ENCODE measurements at places on chromosomes 3 and 15.
A peak's percentile ranks its signal among the peaks of the same experiment; 100 is the strongest.

GRCh38 chr3:71689291-71689690 is 35.9 kb downstream of the EIF4E3 start:
- no peak for DNase-seq

DNA sequence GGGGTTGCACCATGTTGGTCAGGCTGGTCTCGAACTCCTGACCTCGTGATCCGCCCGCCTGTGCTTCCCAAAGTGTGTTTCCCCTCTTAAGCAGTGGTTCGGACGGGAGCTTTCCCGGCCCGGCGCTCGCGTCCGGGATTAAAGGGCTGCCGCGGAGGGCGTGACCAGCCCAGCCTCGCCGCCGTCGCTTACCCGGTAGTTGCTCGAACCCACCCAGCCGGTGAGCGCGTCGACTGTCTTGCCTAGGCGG is 513 bp downstream of the CLASP2 start:
- peak; percentile 75 for DNase-seq

DNA sequence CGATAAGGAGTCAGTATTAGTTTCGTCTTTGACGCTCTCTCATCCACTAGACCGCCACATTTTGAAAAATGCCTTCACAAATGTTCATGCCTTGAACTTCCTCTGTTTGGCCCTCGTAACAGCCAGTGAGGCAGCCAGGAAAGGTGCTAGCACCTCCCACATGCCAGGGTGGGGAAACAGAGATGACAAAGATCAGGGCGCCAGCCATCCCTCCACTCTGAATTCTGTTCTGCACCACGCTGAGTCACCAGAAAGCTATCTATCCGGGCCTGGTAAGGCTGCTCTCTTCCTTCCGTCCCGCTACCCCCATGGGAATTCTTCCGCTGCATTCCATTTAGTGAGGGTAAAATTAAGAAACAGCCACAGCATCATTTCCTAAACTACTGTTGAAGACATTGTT is 31.3 kb upstream of the BCL2L10 start:
- no peak for DNase-seq

GRCh38 chr3:104939196-104939595 is 427.5 kb upstream of the ALCAM start:
- DNase-seq, result no peak

DNA sequence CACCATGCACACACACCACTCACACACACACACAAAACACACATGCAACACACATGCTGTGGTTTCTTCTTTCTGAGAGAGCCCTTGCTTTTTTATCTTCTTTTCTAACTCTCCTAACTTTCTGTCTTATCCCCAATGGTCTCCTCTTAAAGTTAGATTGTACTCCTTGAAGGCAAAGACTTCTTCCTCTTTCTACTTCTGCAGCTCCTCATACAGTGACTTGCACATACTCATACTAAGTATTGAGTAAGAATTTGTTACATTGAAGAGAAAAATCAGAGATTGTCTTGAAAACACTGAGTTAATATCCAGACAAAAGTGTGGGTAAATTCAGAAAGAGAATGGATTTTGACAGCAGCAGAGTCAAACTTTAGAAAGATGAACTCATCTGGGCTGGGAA is 64.4 kb downstream of the GTPBP8 start:
- DNase-seq, result no peak

DNA sequence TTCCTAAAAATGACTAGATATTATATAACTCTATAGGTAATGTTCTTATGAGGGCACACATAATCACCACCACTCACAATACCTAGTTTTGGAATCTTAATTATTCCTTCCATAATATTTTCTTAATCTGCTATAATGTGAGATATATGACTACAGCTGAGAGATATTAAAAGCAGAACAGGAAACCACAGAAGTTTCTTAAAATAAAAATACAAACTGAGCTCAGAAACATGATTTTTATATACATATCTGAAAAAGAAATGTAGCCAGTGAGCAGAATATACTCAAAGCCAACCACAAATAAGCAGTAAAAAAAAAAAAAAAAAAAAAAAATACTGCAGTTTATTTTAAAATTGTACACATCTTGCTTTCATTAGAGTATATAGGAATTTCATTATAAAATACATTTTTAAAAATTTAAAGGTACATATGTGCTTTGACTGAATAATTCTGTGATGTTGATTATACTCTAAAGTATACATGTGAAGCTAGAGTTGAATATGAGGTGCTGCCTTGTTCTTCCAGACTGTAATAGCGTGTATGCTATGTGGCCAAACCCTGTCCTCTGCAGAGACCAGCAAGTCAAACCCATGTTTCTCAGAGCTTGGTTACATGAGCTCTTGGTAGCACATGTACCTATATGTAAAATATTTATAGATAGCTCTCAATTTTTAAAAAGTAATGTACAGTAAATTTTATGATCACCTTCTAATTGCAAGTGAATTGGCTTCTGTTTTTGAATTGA is 175.0 kb downstream of the UBE2E2 start:
- DNase-seq, result no peak

DNA sequence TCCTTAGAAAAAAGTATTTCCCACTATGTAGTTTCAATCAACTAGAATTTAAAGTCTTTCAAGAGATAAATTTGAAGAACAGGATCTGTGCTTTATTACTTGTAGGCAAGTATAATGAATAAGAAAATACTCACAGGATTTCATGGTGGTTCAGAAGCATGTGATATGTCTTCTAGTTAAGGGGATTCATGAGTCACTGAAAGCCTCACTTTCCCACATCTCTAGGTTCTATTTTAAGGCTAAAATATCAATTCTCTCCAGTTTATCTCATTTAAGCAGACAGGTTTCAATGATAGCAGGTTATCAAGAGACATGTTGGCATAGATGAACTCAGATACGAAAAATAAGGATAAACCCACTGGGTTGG is 437.8 kb upstream of the BCHE start:
- DNase-seq, result no peak

- DNase-seq, result peak; percentile 81
These were observed 216.4 kb downstream of the MEIS2 start for GRCh38 chr15:36883713-36884517.

GRCh38 chr15:56320316-56320715 is 44.9 kb upstream of the TEX9 start:
- DNase-seq, result no peak

- DNase-seq, result no peak
These were observed 29.5 kb upstream of the TSEN2 start for GRCh38 chr3:12454816-12455121.

GRCh38 chr3:149153402-149153801 is 24.0 kb downstream of the HPS3 start:
- DNase-seq, result no peak

DNA sequence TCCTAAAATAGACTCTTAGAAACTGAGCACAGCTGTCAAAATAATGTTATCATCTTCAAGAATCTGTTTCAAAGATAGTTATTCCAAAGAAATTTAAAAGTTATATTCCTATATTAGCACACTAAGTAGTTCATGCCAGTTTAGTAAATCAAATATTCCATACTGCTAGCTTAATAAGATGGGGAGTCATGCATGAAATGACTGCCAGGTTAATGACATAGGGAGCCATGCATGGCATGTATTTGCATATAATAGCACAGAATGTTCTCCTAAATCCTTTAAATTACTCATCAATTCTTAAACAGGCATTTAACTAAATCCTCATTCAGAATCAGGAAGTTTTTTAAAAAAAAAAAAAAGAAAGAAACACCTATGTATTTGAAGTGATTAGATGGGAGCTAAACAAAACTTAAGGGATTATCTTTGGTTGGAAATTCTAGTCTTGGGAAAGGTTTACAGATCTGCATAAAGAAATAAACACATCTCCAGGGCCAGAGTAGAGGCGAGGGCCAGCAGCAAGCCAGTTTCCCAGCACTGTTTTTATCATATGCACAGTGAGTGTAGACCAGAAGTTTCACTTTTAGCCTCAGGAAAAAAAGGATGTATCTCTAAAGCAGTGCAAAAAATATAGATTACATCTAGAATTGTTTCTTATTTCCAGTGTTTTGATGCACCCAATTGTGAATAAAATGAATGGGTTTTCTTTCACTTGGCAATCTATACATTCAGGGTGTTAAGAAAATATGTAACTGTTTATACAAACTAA is 366.4 kb upstream of the AGTR1 start:
- DNase-seq, result no peak

GRCh38 chr3:13607821-13608597 is 59.1 kb downstream of the FBLN2 start:
- no peak for DNase-seq

DNA sequence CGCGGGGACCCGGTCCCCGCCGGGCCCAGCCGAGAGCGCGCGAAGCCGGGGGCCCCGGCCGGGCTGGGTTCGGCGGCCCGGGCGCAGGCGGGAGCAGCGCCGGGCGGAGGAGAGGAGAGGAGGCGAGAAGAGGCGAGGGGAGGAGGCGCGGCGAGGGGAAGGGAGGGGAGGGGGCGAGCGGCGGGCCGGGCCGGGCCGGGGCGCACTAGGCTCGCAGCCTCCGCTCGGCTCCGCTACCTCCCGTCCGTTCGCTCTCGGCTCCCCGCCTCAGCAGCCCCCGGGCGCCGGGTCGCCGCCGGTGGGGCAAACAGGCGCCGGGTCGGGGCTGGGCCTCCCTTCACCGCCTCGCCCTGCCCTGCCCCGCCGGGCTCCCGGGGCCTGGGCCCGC is 351 bp downstream of the INSYN1 start:
- DNase-seq, result no peak

DNA sequence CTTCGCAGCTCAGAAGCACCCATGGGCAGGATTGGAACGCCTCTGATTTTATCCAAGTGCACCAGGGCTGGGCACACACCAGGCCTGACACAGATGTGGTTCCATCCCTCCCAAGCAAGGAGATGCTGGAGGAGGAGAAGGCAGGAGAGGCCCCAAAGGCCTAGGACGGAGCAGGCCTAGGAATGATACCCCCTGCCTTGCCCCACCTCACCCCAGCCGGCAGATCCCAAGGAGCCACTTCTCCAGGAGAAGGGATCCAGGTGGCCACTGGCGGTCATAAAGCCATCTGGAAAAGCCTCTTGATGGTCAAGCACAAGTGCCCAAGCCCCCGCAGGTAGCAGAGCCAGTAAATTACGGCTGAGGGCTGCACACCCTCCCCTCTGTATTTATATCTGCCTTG is 211.8 kb downstream of the TBC1D2B start:
- DNase-seq, result no peak

GRCh38 chr15:40506964-40507571 is 36.3 kb downstream of the CHST14 start:
- peak; percentile 77 for DNase-seq

- no peak for DNase-seq
These were observed 12.5 kb downstream of the ARPP21 start for GRCh38 chr3:35651851-35652250.

DNA sequence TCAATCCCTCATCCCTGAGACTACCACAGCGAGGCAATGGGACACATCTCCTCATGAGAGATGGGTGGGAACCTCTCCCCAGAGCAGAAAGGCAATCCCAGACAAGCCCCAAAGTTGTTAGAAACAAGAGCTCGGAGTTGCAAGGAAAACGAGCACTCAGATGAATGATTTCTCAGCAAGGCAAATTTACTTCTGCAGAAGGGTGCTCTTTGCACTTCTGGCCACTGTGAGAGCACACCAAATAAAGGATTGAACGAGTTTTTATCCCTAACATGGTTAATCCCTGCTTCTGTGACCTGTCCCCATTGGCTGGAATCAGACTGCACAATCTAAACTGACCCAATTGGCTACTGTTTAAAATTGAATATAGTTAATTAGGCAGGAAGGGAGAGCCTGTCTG is 339.1 kb upstream of the POU1F1 start:
- no peak for DNase-seq

- no peak for DNase-seq
These were observed 21.8 kb downstream of the MAP2K5 start for GRCh38 chr15:67564021-67564967.

- no peak for DNase-seq
These were observed 314 bp upstream of the TMED3 start for GRCh38 chr15:79310612-79310984.

DNA sequence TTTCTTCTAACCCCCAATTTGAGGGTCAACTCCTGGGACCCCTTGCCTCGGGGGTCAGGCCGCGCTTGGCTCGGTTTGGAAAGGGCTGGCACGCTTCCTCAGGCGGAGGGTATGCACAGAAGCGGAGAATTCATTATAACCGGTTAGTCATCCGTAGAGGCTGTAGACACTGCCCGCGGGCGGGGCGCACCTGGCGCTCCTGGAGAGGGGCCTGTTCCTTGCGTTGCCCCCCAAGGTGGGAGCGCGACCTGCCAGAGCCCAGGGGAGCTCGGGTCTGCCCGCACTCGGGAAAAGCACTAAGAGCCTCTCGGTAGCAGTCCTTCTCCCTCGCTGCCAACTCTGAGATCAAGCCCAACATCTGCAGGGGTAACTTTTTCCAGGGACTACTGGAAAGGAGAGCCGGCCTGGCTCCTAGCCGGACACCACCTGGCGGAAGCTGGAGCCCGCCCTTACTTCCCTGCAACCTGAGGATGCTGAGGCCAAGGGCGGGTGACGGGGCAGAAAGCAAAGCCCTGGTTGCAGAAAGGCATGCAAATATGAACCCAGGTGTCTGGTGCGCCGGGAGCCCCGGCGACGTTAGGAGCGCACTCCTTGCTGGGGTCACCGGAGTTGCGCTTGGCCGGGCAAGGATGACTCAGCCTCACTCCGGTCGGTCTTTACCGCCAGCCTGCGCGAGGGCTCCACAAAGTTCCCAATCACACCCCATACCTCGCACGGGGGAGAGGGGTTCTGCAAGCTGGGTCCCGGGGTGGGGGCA is 1.5 kb upstream of the CACNA2D3 start:
- DNase-seq, result no peak

DNA sequence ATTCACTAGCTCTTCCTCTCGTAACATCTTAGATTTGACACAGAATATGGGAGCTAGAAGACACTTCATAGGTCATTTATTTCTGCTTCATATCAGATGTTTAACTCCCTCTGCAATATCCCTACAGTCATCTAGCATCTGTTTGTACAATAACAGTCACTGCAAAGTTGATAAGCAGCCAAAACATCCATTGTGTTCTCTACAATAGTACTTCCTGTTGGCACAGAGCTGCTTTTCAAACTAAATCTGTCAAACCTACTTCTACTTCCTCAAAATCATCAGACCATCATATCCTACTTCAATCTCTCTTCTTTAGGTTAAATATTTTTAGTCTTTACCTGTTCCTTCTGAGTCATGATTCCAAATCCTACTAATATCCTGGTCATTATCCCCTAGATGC is 233.2 kb downstream of the FGF12 start:
- DNase-seq, result no peak

- no peak for DNase-seq
These were observed 6.5 kb downstream of the CHST13 start for GRCh38 chr3:126530171-126531050.

DNA sequence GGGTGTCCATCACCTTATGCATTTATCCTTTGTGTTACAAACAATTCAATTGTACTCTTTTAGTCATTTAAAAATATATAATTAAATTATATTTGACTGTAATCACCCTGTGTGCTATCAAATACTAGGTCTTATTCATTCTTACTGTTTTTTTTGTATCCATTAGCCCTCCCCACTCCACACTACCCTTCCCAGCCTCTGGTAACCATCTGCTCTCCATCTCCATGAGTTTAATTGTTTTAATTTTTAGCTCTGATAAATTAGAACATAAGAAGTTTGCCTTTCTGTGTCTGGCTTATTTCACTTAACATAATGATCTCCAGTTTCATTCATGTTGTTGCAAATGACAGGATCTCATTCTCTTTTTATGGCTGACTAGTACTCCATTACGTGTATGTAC is 16.8 kb downstream of the C3orf20 start:
- DNase-seq, result no peak

GRCh38 chr3:12353796-12354525 is 65.1 kb downstream of the PPARG start:
- DNase-seq, result no peak

Data from activated CD8-positive, alpha-beta memory T cell treated with anti-CD3 and anti-CD28 coated beads, Interleukin-2, amount 10 ng/mL, durations not matched to agents 7 days and 5 days (primary cell).